ENCODE measurements at places on chromosomes 12 and 14. TPM values are rescaled to one million over a fixed set of nuclear protein-coding genes. Genes with fewer than 3 reads are reported as not detected.

KRT77 gene
- not detected for polyA plus RNA-seq

DNA sequence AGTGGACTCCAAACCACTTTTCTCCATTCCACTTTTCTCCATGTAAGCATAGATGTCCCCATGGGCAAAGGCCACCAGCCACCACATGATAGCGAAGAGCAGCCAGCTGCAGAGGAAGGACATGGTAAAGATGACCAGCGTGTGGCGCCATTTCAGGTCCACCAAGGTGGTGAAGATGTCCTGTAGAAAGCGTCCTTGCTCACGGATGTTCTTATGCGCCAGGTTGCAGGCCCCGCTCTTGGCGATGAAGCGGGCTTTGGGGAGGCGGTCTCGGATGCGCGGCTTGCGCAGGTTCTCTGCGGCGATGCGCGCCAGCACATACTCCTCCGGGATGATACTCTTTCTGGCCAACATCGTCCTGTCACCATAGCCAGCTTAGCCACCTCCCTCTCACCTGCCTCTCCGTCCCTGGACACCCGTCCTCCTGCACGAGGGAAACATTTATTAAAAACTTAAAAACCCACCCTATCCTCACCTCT is 1.2 kb downstream of the KCNJ8 start:
- H3K27ac ChIP-seq, result no peak overlapping the region
- DNase-seq, result no peak
- H3K36me3 ChIP-seq, result no peaks in the 10 kb centered on the region
- H3K27me3 ChIP-seq, result no peaks in the 10 kb centered on the region
- H3K4me3 ChIP-seq, result no peak overlapping the region

DNA sequence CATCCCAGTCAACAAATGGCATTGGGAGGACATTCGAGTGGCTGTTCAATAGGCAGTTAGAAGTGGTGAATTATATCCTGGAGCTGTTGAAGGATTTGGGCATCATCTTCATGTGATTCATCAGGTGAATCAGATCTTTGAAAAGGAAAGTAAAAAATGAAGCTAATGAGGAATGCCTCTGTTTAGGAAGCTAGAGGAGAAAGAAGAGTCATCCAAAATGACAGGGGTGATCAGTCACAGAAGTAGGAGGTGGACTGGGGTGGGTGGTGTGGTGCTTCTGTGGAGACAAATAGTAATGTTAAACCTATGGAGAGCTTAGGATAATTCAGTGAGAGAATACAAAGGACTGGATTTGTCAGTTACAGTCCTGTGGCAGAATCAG is 32.7 kb downstream of the DIP2B start:
- H3K27ac ChIP-seq, result no peak overlapping the region
- no peak overlapping the region for H3K4me3 ChIP-seq
- H3K36me3 ChIP-seq, result peaks cover 12% of the 10 kb centered on the region
- peaks cover 15% of the 10 kb centered on the region for H3K4me1 ChIP-seq
- H3K27me3 ChIP-seq, result no peaks in the 10 kb centered on the region

DNA sequence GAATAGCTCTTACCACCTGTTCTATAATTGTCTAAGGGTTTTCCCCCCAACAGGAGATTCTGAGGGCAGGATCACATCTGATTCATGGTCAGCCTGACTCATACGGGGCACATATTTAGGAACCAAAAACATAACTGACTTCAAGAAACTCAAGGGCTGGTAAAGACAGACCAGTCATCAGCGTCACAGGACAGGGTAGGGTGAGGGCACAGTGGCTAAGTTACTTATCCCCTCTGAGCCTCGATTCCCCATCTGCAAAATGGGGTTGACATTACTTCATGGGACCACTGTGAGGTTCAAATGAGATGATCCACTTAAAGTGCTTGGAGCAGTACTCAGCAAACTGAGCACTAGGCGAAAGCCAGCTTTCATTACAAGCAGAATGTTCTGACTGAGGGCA is 606 bp downstream of the CINP start:
- H3K4me3 ChIP-seq, result peak overlapping the region; percentile 45
- H3K4me1 ChIP-seq, result no peaks in the 10 kb centered on the region
- DNase-seq, result no peak
- peaks cover 1% of the 10 kb centered on the region for H3K36me3 ChIP-seq

DNA sequence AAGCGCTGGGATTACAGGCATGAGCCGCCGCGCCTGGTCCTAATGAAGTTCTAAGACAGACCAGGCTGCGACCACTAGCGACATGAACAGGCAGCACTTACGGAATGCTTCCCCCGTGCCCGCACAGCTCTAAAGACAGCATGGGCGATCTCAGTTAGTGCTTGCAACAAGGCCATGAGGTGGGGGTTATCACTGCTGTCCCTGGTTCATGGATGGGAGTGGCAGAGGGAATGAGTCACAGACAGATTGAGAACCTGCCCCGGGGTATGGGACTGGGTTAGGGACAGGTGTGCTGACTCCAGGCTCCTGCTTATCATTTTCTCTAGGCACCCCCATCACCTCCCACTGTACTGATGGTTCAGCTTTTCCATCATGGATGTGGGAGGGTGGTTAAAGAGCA is 160.9 kb downstream of the VRK1 start:
- DNase-seq, result no peak
- H3K27me3 ChIP-seq, result no peaks in the 10 kb centered on the region
- no peak overlapping the region for H3K27ac ChIP-seq

Measured in small intestine (tissue), 16 donors.